ENCODE measurements at places on chromosomes 2 and 18.

- DNase-seq = peak; percentile 35
These were observed 143.1 kb downstream of the KCTD1 start for GRCh38 chr18:26405190-26405801.

GRCh38 chr2:109516445-109517117 is 97.2 kb downstream of the SEPTIN10 start:
- peak; percentile 65 for DNase-seq

DNA sequence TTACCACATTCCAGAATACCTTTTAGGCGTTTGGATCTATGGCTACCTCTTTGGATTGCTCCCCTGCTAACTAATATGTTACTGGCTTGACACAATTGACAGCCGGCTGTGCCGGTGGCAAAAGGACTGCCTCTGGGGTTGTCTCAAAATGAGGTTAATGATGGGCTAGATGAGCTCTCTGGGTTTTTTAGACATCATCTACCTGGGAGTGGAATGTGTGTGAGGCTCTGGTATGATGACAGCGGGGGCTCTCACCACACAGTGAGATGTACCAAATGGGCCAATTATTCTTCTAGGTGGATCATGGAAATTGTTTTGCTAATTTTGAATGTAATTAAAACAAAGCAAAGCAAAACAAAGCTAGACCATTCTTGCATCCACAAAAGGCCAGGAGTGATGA is 391.1 kb upstream of the SPRED2 start:
- no peak for DNase-seq

GRCh38 chr18:46422552-46423055 is 234.4 kb downstream of the LOXHD1 start:
- no peak for DNase-seq

DNA sequence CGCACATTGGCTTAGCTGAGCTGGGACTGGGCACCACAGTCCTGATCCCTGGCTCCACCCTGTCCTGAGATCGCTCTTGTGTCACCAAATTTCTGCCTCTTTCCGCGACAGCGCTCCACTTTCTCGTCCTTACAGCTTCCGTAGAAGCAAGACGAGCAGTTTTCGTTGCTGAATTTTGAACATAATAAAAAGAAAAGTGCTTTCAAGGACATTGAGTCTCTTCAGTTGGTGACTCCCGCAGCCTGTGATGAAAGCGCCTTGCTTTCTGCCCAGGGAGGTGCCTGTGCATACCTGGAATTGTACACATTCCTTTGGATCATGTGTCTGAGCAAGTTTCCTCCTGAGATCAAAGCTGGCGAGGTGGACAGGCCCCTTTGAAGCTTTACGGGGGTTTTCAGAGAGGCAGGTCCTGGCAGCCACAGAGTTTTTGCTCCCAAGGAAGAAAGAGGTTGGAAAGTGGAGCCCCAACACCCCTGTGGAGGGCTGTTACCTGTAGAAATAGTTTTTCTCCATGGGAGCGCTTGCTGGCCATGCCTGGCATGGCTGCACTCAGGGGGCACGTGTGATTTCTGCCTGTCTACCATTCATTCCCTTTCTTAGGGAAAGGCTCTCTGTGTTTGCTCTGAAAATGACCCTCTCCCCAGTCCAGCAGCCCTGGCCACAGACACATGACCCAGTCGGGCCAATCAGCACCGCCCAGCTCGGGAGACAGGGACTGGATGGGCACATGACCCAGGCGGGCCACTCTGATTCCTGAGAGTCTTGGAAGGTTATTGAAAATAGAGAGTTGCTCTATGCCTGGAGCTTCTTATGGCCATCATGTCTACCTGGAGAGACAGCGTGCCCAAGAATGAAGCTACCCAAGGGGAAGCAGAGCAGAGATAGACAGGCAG is 115.6 kb upstream of the OTOS start:
- DNase-seq = no peak

DNA sequence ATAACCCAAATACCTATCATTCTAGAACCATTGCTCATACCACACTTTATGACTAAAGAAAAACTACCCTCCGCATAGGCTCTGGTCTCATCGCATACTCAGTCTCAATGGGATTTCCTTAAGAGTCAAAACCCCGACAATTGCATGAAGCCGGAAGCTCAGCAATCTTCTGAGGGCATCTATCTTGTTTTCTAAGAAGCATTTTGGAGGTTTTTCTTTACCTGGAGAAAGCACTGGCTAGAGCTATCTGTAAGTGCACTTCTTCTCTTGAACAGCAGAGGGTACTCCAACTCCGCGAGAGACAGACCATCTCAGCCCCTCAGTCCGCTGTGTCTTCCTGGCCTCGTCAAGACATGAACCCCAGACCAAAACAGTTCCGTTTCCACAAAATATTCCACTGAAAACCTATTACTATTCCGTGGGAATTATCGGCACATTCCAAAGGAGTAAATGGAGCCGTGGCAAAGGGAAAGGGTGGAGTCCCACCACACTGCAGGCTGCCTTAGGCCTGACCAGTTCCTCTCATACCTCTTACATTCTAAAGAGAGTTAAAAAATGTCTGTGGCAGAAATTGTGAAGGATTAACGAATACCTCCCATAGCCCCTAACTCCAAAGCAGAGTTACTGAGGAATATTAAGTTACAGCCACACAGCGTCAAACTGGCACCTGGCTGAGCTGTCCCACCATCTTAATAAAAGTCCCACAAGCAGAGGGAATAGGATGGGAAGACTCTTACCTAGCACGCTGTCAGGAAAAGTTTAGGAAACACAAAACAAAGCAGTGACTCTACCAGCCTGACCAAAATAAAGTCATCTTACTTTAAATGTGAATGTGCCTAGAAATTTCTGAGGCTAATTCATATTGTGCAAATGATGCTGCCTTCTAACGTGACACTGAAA is 325.6 kb upstream of the VRK2 start:
- peak; percentile 85 for DNase-seq

DNA sequence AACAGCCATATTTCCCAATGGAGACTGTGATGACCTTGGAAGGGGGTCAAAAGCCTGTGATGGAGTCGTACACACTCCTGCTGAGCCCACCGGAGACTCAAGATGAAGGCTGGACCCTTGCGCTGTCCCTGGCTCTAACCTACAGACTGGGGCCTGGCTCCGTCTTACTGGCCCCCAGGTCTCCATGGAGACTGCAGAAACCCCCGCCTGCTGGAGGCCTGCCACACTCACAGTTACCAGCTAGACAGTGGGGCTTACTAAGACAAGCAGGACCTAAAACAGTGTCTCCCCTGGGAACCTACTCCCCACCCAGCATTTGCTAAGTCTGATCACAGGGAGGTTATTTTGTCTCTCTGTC is 9.6 kb downstream of the C2orf72 start:
- DNase-seq = no peak

DNA sequence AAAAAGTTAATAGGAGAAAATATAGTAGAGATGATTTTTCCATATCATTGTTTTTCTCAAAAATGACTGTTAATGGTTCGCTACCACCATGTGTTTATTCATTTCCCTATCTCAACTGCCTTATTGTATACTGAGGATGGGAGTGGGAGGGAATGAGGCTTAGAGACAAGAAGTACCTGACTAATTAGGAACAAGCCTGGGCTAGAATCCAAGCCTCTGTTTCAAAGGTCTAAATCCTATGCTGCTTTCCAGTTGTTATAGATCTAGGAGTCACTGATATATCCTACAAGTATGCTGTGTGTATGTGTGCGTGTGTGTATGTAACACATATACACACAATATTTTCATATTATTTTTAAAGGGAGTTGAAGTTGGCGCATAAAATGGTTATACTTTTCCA is 465.9 kb downstream of the EPHA4 start:
- DNase-seq = no peak

DNA sequence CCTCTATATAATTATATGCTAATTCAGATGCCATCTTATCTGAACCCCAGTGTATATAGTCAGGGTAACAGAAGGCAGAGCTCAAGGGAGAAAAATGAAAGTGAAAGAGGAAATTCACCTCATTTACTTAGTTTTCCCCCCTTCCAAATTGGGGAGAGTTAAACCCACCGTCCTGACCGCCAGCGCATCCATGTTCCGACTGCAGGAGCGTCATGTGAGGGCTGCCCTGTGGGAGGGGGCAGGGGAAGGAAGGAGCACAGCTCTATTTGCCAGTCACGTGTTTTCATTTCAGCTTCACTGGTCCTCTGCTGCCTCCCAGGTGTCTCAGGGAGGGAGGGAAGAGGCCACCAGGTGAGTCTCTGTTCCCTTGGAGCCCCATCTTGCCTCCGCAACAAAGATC is 13.2 kb downstream of the CNNM4 start:
- peak; percentile 76 for DNase-seq

- no peak for DNase-seq
These were observed 35.1 kb upstream of the SLC14A1 start for GRCh38 chr18:45688833-45689232.

GRCh38 chr2:137175246-137175645 is 409.9 kb downstream of the THSD7B start:
- DNase-seq = no peak

- DNase-seq = no peak
These were observed 102.5 kb downstream of the USP40 start for GRCh38 chr2:233464056-233464455.

DNA sequence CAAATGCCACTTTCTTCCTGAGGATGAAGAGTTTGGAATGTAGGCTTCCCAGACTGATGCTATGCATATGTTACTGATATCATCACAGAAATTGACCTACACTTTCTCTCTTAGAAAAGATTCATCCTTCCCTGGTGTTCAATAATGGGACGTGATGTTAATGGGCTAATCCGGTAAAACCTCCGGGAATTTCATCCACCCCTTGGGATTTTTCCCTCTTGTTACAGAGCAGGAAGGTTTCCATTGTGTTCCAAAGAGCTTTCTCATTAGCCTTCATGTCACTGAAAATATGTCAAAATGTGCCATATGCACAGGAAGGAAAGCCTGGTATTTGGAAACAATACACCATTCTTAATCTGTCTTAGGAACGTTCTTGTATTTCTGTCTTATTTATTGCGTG is 20.7 kb downstream of the ALPK2 start:
- DNase-seq = no peak

- DNase-seq = no peak
These were observed 201.2 kb upstream of the CDH20 start for GRCh38 chr18:61132031-61132430.

GRCh38 chr18:76495006-76495370 is at the start of gene ZNF516:
Gene ZNF516, minus strand, starts transcription at chr18:76495242. Its CDS starts 52,188 bp downstream, at chr18:76443054.
- DNase-seq = peak; percentile 68

DNA sequence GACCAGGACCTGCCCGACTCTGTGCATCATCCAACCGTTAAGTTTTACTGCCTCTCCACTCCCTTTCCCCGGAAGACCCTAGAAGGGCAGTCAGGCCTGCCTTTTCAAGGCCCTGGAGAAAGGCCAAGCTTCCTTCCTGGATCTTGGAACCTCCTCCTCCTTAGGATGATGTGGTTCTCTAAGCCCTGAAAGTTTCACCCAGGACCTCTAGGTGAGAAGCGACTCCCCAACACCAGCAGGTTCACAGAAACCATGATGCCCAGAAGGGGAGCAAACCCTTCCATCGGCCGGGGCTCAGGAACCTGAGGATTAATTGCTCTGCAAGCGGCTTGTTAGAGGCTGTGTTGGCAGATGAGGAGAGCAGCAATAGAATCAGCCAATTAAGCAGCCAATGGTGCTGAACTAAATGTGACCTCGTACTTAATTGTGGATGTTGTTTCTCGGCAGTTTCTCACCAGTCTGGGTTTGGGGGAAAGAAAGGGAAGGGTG is 94.2 kb upstream of the FZD7 start:
- DNase-seq = no peak

DNA sequence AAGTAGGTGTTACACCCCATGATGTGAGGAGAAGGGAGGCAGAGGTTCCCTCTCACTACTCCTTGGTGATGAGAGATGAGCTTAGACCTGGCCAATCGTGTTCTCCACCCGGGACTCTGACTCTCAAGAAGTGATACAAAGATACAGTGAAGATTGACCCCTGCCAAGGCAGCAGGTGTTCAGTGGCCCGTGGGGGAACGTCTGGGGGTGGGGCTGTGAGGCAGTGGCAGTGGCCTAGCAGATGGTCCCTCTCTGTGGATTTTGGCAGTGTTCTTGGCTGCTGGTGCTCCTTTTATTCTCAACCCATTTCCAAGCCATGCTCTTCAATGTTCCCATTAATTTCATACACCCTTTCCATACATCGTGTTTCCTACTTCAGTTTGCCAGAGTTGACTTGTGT is 120.4 kb upstream of the NEDD4L start:
- DNase-seq = no peak

GRCh38 chr2:10835052-10835970 is 22.7 kb upstream of the PDIA6 start:
- DNase-seq = peak; percentile 74

- DNase-seq = no peak
These were observed 60.3 kb upstream of the TTC21B start for GRCh38 chr2:166013878-166014277.

DNA sequence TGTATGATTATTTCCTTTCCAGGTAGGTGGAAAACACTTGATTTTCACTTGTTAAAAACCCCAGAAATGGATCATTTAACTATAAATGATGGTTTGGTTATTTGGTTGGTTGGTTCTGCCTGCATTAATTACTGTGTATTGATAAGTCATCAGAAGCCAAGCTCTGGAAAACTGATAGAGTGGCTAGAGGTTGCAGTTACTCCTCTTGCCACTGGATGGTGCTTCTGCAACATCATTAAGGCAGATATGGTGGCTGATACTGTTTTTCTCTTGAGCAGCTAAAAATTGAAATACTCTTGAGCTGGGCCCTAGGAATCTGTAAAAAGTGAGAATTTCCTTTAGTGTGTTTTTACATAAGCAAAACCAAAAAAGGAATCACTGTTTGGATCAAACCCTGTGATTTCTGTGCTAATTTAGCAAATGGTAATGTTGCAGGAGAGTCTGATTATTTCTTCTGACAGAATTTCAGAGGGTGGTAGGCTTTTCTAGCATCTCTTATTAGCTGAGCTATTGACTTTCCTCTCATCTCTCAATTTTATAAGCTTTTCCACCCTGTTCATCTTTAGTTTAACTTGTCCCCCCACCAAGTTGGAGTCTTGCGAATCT is 54.3 kb downstream of the RAB10 start:
- peak; percentile 74 for DNase-seq

GRCh38 chr2:119860924-119861323 is 101.2 kb downstream of the PTPN4 start:
- peak; percentile 59 for DNase-seq

- peak; percentile 76 for DNase-seq
These were observed 14.5 kb upstream of the MAT2A start for GRCh38 chr2:85524336-85524908.

- no peak for DNase-seq
These were observed 46.5 kb downstream of the IL1RL2 start for GRCh38 chr2:102233132-102233884.

DNA sequence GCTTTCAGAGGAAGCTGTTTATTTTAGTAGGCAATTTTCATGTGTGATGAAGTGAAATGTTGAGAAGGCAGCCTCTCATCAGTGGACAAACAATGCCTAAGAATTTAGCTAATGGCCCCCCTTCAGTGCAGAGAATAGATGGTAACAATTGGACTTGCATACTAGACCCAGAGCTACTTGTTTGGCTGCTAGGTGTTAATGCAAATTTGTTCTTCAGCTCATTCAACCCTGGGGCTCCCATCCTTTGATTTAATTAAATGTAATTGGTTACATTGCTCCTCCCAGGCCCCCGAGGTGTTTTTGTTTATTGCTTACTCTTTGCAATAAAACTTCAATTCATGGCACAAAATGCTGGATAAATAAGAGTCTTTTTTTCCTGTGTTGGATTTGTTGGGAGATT is 68.6 kb downstream of the CAMKMT start:
- no peak for DNase-seq
